ENCODE measurements at places on chromosomes 6 and 20. TPM values are rescaled to one million over a fixed set of nuclear protein-coding genes. Genes with fewer than 3 reads are reported as not detected.

GRCh38 chr20:61263084-61263695 is 11.1 kb downstream of the CDH4 start:
- DNase-seq: no peak

GRCh38 chr6:165883851-165884640 is 221.0 kb upstream of the PDE10A start:
- DNase-seq: no peak

PI3 gene
- not detected for polyA plus RNA-seq

CCDC28A gene
- polyA plus RNA-seq: 30.9 TPM

ANGPT4 gene
- polyA plus RNA-seq: 0.34 TPM

Measured in right renal pelvis (tissue), 4 donors.